ENCODE measurements at places on chromosomes 5 and 9. TPM values are rescaled to one million over a fixed set of nuclear protein-coding genes. Genes with fewer than 3 reads are reported as not detected.

The PDGFRB gene
- 53.0 TPM for total RNA-seq

The ENTREP1 gene
- total RNA-seq, result 24.2 TPM

The PCDHA9 gene
- 1.2 TPM for total RNA-seq

The SMC5 gene
- 39.5 TPM for total RNA-seq

The INSL4 gene
- not detected for total RNA-seq

The ENDOG gene
- total RNA-seq, result 14.2 TPM

The REEP2 gene
- 48.1 TPM for total RNA-seq

The SHLD3 gene
- total RNA-seq, result 4.8 TPM

The OR1Q1 gene
- not detected for total RNA-seq

The TNFSF15 gene
- 0.69 TPM for total RNA-seq

GRCh38 chr5:107670932-107671741 is at the start of gene EFNA5:
Gene EFNA5, minus strand, starts transcription at chr5:107670937.
- peak within 1 kb of the TSS; percentile 82 for H3K27ac ChIP-seq
- peaks cover 39% of the 10 kb centered on the region for H3K4me1 ChIP-seq
- peak within 1 kb of the TSS; percentile 85 for H3K4me3 ChIP-seq
- DNase-seq, result peak; percentile 50
- H3K27me3 ChIP-seq, result peaks cover 20% of the 10 kb centered on the region

GRCh38 chr5:66224274-66224673 is 80.2 kb downstream of the SREK1 start:
- no peaks in the 10 kb centered on the region for H3K36me3 ChIP-seq
- no peak overlapping the region for H3K27ac ChIP-seq
- no peaks in the 10 kb centered on the region for H3K27me3 ChIP-seq
- no peak for DNase-seq

GRCh38 chr5:149588936-149589335 is 7.6 kb downstream of the ARHGEF37 start:
- H3K36me3 ChIP-seq, result no peaks in the 10 kb centered on the region
- no peak overlapping the region for H3K27ac ChIP-seq
- peaks cover 8% of the 10 kb centered on the region for H3K4me1 ChIP-seq
- no peak overlapping the region for H3K4me3 ChIP-seq
- no peaks in the 10 kb centered on the region for H3K27me3 ChIP-seq

DNA sequence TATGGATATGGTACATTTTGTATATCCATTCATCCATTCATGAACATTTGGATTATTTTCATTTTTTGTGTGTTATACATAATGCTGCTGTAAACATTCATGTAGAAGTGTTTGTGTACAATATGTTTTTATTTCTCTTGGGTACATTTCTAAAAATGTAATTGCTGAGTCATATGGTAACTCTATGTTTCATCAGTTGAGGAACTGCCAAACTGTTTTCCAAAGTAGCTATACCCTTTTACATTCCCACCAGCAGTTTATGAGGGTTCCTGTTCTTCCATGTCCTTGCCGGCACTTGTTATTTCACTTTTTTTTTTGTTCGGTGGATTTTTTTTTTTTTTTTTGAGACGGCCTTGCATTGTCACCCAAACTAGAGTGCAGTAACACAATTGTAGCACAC is 54.0 kb upstream of the MCCC2 start:
- H3K4me1 ChIP-seq, result no peaks in the 10 kb centered on the region
- H3K27ac ChIP-seq, result no peak overlapping the region
- no peak overlapping the region for H3K4me3 ChIP-seq
- no peak for DNase-seq
- peaks cover 27% of the 10 kb centered on the region for H3K36me3 ChIP-seq
- H3K27me3 ChIP-seq, result no peaks in the 10 kb centered on the region

- no peaks in the 10 kb centered on the region for H3K27me3 ChIP-seq
- H3K27ac ChIP-seq, result no peak overlapping the region
- no peak for DNase-seq
- H3K4me1 ChIP-seq, result peaks cover 3% of the 10 kb centered on the region
- no peak overlapping the region for H3K4me3 ChIP-seq
- no peaks in the 10 kb centered on the region for H3K36me3 ChIP-seq
Observed at GRCh38 chr5:173855995-173856656, 32.0 kb upstream of the CPEB4 start.

GRCh38 chr9:114000671-114001409 is 77.3 kb downstream of the AMBP start:
- H3K27ac ChIP-seq, result no peak overlapping the region
- peaks cover 36% of the 10 kb centered on the region for H3K4me1 ChIP-seq
- no peak overlapping the region for H3K4me3 ChIP-seq
- no peak for DNase-seq
- peaks cover 56% of the 10 kb centered on the region for H3K36me3 ChIP-seq

- no peaks in the 10 kb centered on the region for H3K27me3 ChIP-seq
- no peaks in the 10 kb centered on the region for H3K36me3 ChIP-seq
- H3K27ac ChIP-seq, result no peak overlapping the region
- no peak overlapping the region for H3K4me3 ChIP-seq
- DNase-seq, result no peak
Observed at GRCh38 chr5:33315189-33315588, 125.6 kb upstream of the TARS1 start.

DNA sequence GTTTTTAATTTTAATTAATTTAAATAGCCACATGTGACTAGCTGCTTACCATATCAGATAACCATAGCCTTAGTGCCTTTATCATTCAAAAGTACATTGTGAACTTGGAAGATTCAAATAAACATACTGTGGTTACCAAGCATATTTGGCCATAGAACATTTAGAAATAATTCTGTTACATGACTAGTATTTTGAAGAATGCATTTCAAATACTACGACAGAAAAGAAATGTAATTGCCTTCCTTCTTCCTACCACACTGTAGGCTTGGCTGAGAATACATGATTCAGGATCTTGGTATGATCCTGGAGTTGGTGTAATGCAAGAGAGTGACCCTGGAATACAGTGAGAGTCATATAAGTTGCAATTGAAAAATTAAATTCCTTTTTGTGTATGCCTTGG is 109.7 kb upstream of the PCA3 start:
- no peaks in the 10 kb centered on the region for H3K4me1 ChIP-seq
- H3K4me3 ChIP-seq, result no peak overlapping the region
- no peak for DNase-seq
- H3K27me3 ChIP-seq, result no peaks in the 10 kb centered on the region
- H3K36me3 ChIP-seq, result no peaks in the 10 kb centered on the region

GRCh38 chr9:114604989-114605388 is 6.1 kb upstream of the TMEM268 start:
- H3K4me3 ChIP-seq, result no peak overlapping the region
- H3K4me1 ChIP-seq, result no peaks in the 10 kb centered on the region
- peaks cover 8% of the 10 kb centered on the region for H3K36me3 ChIP-seq
- no peaks in the 10 kb centered on the region for H3K27me3 ChIP-seq
- no peak for DNase-seq

- no peak overlapping the region for H3K27ac ChIP-seq
- H3K4me1 ChIP-seq, result peaks cover 11% of the 10 kb centered on the region
- no peak for DNase-seq
- no peaks in the 10 kb centered on the region for H3K27me3 ChIP-seq
- no peaks in the 10 kb centered on the region for H3K36me3 ChIP-seq
Observed at GRCh38 chr9:97990259-97990658, 7.1 kb downstream of the ANP32B start.

DNA sequence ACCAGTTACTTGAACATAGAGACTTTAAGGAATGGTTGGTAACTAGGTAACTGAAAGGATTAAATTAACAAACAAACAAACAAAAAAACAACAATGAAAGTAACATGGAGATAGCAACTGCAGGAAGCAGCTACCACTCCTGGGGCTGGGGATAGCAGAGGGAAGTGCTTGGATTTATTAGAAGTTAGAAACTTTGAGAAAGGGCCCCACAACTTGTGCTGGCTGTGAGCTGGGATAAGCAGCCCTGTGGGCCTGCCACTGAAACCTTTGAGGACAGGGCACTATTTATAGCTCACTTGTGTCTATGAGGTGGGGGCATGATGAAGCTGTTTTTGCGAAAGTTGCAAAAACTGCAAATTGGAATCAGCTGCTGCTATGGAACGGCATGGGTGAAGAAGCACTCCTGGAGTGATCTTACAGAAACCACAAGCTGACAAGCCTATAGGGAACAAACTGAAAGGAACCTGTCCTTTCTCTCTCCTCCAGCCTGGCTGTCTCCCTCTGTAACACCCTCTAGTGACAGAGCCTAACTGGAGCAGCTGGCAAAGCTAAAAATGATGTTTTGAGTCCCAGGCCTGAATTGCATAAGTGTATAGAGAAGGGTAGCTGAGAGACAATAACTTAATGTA is 91.4 kb upstream of the RANBP6 start:
- no peaks in the 10 kb centered on the region for H3K4me1 ChIP-seq
- DNase-seq, result peak; percentile 28
- no peaks in the 10 kb centered on the region for H3K36me3 ChIP-seq

GRCh38 chr9:27967210-27967609 is 393.9 kb upstream of the C9orf72 start:
- H3K4me3 ChIP-seq, result no peak overlapping the region
- no peak for DNase-seq
- no peak overlapping the region for H3K27ac ChIP-seq
- H3K36me3 ChIP-seq, result no peaks in the 10 kb centered on the region

- no peak overlapping the region for H3K4me3 ChIP-seq
- H3K27me3 ChIP-seq, result no peaks in the 10 kb centered on the region
- H3K36me3 ChIP-seq, result peaks cover 22% of the 10 kb centered on the region
- peaks cover 37% of the 10 kb centered on the region for H3K4me1 ChIP-seq
Observed at GRCh38 chr5:32098890-32099310, 75.2 kb downstream of the GOLPH3 start.

DNA sequence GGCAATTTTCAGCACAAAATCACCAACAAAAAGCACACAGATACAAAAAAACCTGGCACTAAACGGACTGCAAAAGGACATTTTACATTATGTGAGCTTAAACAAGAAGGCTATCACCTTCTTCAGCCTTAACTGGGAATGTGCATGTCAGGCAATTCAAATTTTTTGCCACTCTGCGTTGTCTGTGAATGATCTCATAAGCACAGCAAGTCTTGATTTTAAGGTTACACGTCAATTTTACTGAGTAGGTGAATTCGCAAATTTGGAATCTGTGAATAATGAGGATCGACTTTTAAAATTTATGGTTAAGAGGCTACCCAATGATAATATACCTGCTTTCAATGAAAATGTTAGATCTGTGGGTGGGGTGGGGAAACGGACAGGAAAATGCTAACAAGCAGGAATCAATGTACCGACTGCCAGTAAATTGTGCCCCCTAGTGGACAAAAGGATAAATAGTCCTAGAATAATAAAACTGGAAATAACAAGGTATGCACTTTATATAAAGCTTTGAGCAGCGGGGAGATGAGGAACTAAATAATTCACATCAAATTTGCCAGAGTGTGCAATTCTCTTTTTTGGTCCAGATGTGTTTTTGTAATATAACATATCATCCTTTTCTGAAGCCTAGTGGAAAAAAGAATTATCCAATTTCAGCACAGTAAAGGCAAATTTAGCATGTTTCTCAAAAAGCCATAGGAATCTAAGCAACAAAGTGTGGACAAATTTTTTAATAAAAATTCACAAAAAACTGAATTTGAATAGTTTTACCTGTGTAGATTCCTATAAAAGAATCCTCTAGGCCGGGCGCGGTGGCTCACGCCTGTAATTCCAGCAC is 20.5 kb downstream of the EQTN start:
- H3K4me1 ChIP-seq, result no peaks in the 10 kb centered on the region
- H3K27me3 ChIP-seq, result no peaks in the 10 kb centered on the region
- H3K36me3 ChIP-seq, result no peaks in the 10 kb centered on the region
- DNase-seq, result peak; percentile 56
- peak overlapping the region; percentile 17 for H3K4me3 ChIP-seq

DNA sequence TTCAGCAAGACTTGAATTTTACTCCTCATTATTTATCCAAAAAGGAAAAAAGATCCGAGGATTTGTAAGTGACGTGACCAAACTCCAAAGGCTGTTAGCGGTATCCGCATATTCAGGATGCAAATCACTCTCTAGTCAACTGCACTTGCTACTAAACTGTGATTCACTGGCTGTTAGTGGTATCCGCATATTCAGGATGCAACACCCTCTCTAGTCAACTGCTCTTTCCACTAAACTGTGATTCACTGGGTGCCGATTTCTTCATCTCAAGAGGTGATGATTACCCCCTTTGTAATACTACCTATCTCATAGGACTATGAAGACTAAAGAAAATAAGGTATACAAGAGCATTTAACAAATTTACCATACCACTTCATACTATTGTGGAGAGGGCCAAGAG is 5.7 kb downstream of the MAPKAP1 start:
- H3K4me1 ChIP-seq, result no peaks in the 10 kb centered on the region
- H3K4me3 ChIP-seq, result no peak overlapping the region
- no peak overlapping the region for H3K27ac ChIP-seq
- H3K36me3 ChIP-seq, result no peaks in the 10 kb centered on the region
- no peak for DNase-seq
- H3K27me3 ChIP-seq, result no peaks in the 10 kb centered on the region

GRCh38 chr5:166341740-166342337 is 1949.6 kb upstream of the WWC1 start:
- no peak for DNase-seq
- H3K4me3 ChIP-seq, result no peak overlapping the region
- H3K36me3 ChIP-seq, result no peaks in the 10 kb centered on the region
- no peaks in the 10 kb centered on the region for H3K4me1 ChIP-seq
- H3K27me3 ChIP-seq, result no peaks in the 10 kb centered on the region
- H3K27ac ChIP-seq, result no peak overlapping the region

DNA sequence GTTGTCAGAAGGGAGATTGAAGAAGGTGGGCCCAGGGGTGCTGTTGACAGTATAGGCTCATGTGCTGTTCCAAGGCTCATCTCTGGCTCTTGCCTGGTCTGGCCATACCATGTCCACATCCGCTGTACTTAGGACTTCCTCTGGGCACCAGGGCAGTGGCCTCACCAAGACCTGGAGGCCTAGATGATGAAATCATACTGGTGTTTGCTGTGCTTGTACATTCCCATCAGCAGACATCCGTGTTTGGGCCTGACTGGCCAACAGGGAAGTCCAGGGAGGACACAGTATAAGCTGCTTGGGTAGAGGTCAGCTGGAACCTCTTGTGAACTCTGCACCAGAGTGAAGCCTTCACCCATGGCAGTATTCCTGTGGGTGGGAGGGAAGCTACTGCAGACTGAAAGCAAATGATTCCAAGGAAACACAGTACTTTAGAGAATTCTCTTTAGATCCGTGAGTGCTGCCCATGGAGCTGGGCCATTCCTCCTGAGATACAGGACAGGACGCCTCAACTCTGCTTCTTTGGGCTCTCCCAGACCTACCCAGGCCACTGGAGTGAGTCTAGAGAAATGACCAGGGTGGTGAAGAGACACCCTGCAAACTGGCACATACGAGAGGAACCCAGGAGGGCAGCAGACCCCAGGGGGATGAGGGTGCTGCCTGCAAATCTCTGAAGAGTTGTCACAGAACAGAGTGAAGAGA is 22.5 kb downstream of the POLR1E start:
- H3K4me1 ChIP-seq, result no peaks in the 10 kb centered on the region
- H3K27me3 ChIP-seq, result no peaks in the 10 kb centered on the region
- H3K27ac ChIP-seq, result no peak overlapping the region
- H3K4me3 ChIP-seq, result no peak overlapping the region
- no peak for DNase-seq
- H3K36me3 ChIP-seq, result peaks cover 48% of the 10 kb centered on the region

GRCh38 chr5:96439477-96440184 is 6.6 kb upstream of the PCSK1 start:
- H3K4me3 ChIP-seq, result no peak overlapping the region
- H3K27me3 ChIP-seq, result no peaks in the 10 kb centered on the region
- no peak for DNase-seq
- no peaks in the 10 kb centered on the region for H3K4me1 ChIP-seq
- no peaks in the 10 kb centered on the region for H3K36me3 ChIP-seq

GRCh38 chr5:120443607-120444006 is 20.5 kb upstream of the PRR16 start:
- H3K4me1 ChIP-seq, result no peaks in the 10 kb centered on the region
- DNase-seq, result no peak
- H3K4me3 ChIP-seq, result no peak overlapping the region
- no peaks in the 10 kb centered on the region for H3K36me3 ChIP-seq
